ENCODE measurements at places on chromosomes 2 and 18.

GRCh38 chr18:46484971-46485370, 172.0 kb downstream of the LOXHD1 start:
- no peak for DNase-seq

- no peak for DNase-seq
Measured at GRCh38 chr18:65257149-65257548, 493.7 kb upstream of the CDH7 start.

DNA sequence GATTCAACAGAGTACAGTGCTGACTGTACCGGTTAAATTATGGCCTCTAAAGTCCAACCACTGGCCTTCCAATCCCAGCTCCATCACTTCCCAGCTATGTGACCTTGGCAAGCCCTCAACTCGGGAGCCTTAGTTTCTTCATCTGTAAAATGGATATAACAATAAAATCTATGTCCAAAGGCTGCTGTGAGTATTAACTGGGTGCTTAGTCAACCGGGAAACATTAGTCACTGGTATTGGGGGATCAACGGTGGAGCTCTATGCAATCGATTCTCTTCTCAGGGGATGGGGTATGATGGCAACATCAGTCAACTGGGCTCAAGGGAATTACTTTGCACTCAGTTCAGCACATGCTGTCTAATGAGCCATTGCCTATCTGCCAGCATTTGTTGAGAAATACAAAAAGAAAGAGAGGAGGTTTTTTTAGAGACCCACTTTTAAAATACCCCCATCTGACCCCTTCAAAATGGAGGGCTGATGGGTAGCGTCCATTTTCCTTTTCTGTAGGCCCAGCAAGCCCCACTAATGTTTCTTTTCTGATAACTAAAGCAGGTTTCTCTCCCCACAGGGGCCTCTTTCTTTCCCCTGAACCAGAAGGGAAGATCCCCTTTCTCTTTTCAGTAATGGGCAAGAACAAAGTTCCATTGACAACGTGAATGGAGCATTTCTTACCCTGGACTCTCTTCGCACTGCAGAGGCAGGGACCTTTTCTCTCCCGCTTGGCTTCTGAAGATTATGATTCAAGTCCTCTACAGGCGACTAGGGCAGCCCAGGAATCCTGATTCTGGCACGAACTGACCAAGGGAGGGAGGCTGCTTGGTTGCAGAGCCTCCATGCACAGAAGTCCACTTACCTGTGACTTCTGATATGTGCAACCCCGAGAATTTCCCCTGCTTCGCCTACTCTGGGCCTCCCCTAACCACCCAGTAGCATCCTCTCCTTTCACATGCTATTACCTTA, 8.7 kb upstream of the AGFG1 start:
- DNase-seq: no peak

- DNase-seq: no peak
Measured at GRCh38 chr2:234133004-234133403, 82.5 kb downstream of the SPP2 start.

DNA sequence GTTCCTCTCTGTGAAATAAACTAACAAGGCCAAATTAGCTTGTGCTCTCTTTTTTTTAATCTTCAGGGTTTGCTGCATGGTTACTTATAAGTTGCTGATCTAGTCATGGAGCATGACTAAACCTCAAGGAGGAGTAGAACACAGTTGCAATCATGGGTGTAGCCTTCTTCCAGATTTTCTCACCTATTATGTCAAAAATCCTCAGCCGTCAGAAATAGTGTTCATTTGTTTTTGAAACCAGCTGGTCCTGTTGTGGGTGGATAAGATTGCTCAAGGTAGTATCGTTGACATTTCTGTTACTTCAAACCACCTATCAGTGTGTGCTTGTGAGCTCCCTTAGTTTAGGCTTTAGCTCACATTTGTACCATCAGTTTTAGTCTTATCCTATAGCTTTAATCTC, 11.2 kb downstream of the RELCH start:
- DNase-seq: no peak

- no peak for DNase-seq
Measured at GRCh38 chr2:193693758-193694157, 1499.0 kb upstream of the TMEFF2 start.

DNA sequence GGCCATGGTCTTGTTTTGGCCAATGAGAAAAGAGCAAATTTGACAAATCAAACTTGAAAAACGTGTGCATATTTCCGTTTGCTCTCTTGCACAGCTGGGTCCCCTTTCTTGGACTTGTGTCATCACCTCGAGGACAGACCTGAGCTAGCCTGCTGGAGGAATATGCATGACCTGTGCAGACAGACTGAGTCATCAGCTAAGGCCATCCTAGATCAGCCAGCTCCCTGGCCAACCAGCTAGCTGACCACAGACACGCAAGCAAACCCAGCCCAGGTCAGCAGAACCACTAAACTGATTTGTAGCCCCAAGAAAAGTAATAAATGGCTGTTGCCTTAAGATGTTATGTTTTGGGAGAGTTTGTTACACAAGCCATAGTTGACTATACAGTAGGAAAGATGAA, 61.3 kb upstream of the PAX3 start:
- DNase-seq: no peak

GRCh38 chr18:78390348-78390951, 589.2 kb upstream of the SALL3 start:
- no peak for DNase-seq
